ENCODE measurements at places on chromosomes 3 and 15.

DNA sequence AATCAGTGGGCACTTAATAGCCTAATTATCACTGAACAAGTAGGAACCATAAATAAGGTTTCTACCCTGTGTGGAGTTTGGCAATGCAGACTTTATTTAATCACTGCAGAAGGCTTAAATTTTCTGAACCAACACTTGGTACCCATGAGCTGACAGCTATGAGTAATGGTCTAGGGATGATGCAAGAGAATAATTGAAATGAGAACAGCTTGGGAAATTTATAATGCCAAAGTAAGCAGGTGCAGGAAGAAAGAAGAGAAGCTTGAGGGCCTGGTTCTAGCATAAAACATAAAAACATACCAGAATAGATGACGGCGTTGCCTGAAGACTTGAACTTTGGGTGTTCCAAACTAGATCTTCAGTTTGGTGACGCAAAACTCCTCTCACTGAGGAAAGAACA, 67.0 kb downstream of the IMPG2 start:
- ATAC-seq, result no peak

GRCh38 chr3:134066651-134067530, 37.2 kb upstream of the SLCO2A1 start:
- ATAC-seq, result no peak

GRCh38 chr3:161014843-161015749, 90.1 kb downstream of the B3GALNT1 start:
- ATAC-seq, result no peak

DNA sequence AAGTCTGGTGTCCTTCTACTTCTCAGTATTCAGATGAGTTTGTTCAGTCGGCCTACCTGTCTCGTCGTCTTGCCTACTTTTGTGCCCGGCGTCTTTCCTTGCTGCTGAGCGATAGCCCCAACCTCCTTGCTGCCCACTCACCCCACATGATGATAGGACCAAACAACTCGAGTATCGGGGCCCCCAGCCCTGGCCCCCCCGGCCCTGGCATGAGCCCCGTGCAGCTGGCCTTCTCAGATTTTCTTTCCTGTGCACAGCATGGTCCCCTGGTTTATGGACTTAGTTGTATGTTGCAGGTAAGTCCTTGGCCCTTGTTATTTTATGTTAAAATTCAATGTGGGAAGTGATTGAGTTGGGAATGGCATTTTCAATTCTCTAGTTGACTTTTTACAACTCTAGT, 43.2 kb downstream of the GPR171 start:
- no peak for ATAC-seq

- ATAC-seq, result peak; percentile 90
Observed at GRCh38 chr15:82999905-83000671, 11.4 kb downstream of the C15orf40 start.

DNA sequence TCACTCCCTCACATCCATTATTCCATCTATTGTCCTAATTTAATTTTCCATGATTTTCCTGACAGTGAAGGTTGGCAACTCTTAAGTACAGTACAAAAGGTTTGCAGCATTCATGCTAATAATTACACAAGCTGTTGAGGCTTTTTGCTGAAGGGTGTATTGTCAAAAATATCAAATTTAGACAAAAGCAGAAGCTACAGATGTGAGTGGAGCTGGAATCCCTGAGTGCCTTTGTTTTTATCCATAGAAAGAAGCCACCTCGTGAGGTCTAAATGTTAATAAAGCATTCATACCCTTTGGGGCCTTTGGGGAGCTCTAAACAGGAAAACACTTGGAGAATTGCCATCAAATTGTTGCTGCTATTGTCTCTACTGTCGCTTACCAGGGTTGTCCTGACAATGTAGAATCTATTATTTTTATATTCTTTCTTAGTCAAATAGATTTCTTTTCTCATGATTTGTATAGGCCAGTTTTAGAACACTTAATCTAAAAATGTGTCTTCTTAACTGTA, 185.8 kb upstream of the ROBO1 start:
- no peak for ATAC-seq

- no peak for ATAC-seq
Observed at GRCh38 chr3:182465301-182466185, 327.8 kb upstream of the ATP11B start.

DNA sequence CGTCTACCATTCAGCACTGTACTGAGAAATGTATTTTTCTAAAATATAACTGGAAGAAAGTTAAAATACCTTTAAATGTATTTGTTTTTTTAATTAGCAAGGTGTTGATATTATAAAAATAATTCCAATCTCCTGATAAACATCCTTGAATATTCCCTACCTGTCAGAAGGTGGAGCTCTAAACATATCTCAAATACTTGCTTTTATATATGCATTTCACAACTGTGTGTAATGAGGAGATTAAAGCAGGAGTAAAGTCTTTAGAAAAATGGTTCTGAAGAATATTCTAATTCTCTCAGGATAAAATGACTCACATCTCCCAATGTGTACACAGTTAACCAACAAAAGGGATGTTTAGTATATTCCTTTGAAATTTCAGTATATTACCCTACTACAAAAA, 422.7 kb downstream of the PLCL2 start:
- no peak for ATAC-seq

DNA sequence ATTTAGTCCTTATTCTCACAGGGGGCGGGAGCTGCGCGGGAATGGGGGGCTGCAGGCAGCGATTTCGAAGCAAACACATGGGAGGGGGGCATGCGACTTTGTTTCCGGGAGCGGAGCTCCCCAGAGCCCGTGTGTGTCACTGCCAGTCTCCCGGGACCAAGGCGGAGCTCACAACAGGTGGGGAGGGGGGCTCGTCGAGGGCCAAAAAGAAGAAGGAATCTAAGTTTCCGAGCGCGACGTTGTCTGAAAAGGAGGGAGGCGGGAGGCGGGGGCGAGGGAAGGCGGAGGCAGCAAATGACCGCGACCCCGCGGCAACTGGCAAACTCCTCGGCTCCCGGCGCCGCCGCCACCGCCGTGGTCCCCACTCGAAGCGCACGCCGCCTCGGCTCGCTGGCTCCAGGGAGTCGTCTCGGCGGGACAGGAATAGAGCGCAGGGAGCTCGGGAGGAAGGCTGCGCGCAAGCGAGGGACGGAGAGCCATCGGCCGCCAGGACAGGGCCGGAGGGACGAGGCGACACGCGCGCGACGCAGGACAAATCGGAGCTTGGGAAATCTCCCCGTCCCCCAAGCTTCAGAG, 1.4 kb downstream of the FOXP1 start:
- ATAC-seq, result peak; percentile 7

DNA sequence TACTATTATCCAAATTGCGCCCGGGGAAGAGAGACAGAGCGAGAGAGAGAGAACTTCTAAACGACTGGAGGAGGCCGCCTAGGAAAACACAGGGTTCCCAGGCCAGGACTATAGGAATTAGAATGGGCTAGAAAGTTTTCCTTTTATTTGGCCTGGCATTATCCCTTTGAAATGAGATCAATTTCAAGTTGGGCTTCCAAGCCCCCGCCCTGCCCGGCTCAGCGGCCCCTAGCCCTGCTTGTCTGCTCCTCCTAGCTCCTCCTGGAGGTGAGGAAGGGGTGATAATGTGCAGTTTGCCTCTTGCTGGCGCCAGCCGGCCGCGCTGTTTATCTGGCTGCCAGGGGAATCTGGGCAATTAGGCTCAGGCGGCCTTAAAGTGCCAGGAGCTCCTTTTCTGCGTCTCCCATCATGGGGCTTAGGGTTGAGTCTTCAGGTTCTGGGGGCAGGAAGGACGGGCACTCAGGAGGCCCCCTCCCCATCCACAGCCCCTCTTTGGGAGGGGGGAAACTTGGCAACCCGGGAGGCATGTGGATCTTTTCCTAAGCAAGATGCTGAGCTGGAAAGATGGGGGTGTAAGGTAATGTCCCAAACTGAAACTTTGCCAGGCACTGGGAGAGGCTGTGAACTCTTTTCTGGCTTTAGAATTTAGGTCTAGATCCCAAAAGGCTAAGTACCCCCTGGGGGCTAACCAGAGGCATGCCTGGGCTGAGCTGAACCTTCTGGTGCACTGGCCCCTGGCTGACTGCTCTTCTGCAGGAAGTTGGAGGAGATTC, 5.5 kb downstream of the SMAD6 start:
- no peak for ATAC-seq

- ATAC-seq, result peak; percentile 87
Observed at GRCh38 chr3:72722930-72723726, 125.1 kb downstream of the SHQ1 start.

GRCh38 chr15:57495041-57495440, 96.7 kb upstream of the MYZAP start:
- no peak for ATAC-seq

GRCh38 chr3:143826296-143826695, 22.0 kb downstream of the SLC9A9 start:
- ATAC-seq, result no peak

DNA sequence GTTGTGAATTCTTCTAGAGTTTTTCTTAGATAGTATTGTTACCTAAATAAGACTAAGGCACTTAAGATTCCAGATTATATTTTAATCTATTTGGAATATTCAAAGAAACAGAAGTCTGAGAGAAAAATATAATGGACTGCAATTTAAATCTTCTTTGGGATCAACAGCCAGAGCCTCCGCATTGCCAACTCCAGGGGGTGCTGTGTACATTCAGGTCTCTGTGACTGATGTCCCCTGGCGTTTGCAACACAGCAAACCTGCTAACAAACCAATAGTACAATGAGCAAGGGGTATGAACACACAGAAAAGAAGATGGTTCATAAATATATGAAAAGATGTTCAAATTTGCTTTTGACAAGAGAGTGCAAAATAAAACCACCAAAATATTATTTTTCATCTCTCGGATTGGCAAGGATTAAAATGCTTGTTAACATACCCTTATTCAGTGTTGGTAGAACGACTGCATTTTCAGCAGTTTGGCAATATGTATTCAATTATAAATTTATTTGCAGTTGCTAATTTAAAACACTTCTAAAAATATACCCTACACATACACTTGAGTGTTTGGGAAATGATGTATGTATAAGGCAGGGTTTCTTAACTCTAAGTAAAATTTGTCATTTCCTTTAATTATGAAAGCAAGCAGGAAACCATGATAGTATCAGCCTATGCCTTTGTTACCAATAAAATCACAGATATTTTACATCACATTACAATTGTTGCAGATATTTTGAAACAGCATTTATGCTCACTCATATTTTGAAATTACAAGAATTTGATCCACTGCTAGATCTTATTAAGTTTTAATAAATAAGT, 16.1 kb upstream of the TM4SF1 start:
- ATAC-seq, result no peak

DNA sequence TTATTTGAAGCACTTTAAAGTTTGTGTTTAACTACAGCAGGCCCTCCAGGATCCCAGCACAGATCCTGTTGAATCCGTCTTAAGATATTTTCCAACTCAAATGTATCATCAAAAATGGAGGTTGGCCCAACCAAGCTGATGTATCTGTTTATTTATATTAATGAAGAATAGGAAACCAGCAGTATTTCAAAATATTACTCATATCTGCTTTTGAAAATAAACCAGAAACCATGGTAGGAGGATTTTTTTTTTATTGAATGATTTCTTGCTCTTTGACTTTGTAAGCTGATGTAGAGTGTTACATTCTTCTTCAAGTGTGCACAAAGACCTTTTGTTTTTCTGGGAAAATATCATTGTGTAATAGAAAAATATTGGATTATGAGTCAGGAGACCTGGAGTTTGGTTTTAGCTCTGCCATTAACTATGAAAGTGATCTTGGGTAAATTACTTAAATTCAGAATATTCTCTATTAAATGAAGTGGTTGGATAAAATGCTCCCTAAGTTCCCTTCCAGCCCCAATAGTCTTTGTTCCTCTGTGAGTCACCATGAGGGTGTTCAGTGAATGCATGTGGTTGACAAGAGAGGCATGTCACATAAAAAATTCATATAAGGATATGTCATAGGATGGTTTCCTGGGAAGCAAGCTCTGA, 221.3 kb upstream of the GAP43 start:
- no peak for ATAC-seq

DNA sequence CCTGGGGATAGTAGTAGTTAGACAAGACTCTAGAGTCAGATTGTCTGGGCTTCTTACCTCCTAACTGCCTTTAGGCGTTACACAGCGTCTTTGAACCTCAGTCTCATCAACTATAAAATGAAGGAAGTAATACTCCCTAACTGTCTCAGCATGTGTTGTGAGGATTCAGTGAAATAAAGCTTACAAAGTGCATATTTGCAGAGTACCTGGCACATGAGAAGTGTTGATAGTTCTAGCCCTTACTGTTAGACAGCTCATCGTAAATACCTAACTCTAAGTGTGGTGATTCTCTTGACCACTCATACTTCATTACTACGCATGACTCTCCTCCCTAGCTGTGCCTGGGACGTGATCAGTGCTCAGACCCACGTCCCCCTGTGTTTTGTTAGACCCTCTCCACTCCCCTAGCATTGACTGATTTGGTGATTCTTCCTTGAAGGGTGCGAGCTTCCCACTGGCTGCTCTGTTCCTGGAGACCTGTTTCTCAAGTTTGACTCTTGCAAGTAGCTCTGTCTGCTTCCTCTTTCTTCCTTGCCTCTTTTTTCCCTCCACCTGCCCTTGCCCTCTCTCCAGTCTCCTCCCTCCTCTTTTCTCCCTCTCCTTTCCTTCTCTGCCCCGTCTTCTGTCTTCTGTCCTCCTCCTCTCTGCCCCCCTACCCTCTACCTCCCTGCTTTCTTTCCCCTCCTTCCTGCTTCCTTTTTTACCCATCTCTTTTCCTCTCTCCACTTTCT, 124.2 kb downstream of the SLC25A26 start:
- no peak for ATAC-seq

DNA sequence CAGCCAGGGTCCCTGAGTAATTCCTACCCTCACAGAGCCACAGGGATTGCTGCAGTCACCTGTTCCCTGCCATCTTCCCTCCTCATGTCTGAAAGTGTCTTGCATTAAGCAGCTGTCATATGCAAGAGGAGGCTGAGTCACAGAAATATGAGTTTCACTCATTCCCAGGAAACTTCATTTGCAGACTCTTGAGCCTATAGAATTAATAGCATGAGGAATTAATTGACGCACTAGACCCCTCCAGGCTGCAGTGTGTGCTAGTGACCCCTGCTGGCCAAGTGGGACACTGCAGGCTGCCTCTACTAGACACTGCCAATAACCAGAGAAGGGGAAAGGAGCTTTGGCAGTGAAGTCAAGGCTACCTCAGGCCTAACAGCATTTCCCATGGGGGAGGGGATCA, 50.6 kb upstream of the SLC6A1 start:
- ATAC-seq, result no peak

- ATAC-seq, result no peak
Observed at GRCh38 chr3:186022931-186023330, 85.1 kb upstream of the TRA2B start.

DNA sequence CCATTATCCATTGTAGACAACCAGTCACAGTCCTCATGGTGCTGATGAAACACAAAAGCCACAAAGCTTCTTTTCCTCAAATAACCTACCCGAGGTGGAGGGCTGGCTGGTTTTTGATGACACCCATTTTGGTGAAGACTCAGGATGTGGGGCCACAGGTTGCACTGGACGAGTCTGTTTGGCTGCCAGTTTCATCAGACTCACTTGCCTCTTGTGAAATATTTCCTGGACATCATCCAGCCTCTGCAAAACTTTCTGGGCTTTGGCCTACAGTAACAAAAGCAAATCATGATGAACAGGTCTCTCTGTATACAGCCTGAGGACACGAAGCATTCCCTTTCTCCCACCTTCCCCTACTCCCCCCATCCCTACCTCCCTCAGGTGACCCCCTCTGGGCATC, 42.2 kb downstream of the B3GNT5 start:
- no peak for ATAC-seq

- ATAC-seq, result no peak
Observed at GRCh38 chr3:61890167-61890566, 328.8 kb downstream of the PTPRG start.

GRCh38 chr3:152355744-152356665, 87.3 kb downstream of the MBNL1 start:
- ATAC-seq, result no peak

GRCh38 chr15:67109141-67110034, 44.0 kb downstream of the SMAD3 start:
- peak; percentile 44 for ATAC-seq

All from activated CD4-positive, CD25-positive, alpha-beta regulatory T cell treated with anti-CD3 and anti-CD28 coated beads, Interleukin-2, amount 50 U/mL, for 24 hours (primary cell).